ENCODE measurements at places on chromosomes 7 and 10.

GRCh38 chr10:133277993-133278576, 1.4 kb upstream of the ADAM8 start:
- DNase-seq, result no peak

- DNase-seq, result no peak
Observed at GRCh38 chr10:78007172-78007571, 22.1 kb downstream of the POLR3A start.

DNA sequence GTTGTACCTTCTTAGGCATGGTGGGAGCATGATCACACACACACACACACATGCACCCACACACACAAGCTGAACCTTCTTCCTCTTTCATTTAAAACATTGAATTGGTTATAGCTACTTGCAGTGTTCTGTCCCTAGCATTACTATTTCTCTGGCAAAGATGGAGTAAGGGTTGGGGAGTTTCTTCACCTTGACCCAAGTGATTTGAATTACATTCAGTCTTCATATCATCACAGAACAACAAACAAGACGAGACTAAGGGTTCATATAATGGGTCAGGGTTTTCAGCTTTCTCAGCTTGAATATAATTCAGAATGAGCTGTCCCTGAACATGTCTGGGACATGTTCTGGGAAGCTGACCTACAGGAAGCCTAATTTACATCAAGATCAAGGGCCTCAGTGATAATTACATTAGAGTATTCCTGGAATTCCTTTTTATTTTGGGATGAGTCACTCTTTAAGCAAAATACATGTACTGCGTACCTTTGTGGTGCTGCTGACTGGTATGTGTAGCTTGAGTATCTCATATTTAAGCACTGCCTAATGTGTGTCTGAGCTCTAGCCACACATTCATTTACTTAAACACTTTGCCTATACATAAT, 213.5 kb upstream of the TMEM229A start:
- no peak for DNase-seq

DNA sequence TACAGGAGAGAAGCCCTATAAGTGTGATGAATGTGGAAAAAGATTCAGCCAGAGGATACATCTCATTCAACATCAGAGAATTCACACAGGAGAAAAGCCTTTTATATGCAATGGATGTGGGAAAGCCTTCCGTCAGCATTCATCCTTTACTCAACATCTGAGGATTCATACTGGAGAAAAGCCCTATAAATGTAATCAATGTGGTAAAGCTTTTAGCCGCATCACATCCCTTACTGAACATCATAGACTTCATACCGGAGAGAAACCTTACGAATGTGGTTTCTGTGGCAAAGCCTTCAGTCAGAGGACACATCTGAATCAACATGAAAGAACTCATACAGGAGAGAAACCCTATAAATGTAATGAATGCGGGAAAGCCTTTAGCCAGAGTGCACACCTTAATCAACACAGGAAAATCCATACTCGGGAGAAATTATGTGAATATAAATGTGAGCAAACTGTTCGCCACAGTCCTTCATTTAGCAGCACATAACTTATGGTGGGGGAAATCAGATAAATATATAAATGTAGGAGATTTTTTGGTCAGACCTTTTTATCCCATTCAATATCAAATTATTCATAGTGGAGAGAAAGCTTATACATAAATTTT, 12.1 kb upstream of the MRPS17 start:
- DNase-seq, result no peak

DNA sequence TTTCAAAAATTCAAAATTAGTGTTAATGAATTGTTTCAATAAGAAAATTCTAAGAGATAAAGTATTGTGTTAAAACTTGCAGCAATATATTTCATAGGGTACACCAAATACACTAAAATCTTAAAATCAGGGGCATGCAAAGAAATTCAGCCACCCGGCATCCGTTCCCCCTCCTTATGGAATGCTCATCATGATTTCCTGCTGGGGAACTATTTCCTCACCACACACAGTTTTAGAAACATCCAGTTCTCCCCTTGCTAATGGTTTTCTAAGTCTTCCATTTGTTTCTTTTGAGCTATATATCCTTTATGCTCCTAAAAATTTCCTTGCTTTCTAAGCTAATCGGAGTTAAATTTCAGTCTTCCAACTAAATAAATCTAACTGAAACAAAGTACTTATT, 60.7 kb downstream of the CHCHD3 start:
- no peak for DNase-seq

- DNase-seq, result no peak
Observed at GRCh38 chr10:33722067-33722466, 387.6 kb upstream of the NRP1 start.

DNA sequence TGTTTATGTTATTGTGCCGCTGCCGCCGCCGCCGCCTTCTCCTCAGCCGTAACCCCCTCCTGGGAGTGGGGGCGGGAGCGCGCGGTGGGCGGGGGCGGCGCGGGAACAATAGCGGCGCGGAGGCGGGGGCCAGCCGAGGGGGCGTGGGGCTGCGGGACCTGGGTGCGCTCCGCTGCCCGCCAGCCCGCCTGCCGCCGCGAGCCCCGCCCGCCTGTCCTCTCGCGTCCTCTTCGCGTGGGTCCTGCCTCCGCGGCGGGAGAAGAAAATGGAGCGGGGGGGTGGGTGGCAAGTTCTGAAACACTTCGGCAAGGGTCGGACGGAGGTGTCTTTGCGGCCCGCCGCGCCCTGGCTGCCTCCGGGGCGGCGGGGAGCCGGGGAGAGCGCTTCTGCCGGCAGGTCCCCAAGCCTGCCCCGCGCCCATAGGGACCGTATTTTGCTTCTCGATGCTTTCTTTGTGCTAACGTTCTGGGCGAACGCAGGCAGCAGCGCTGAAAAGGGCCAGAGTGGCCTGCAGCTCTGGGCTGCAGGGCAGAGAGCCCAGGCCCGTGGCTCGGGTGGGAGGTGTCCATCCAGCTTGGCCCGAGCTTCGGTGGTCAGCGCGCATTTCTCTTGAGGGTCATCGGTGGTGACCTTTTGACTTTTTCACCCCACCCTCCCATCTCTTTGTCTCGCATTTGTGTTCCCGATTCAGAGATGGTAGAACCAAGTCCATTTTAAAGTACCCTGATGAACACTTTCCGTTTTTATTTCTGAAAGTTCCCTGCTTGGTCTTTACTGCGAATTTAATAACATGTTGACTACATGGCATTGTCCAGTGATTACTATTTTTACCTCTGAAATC, 613 bp downstream of the MAPK8 start:
- DNase-seq, result peak; percentile 73

GRCh38 chr10:71846816-71847215, 4.2 kb downstream of the PSAP start:
- DNase-seq, result no peak

GRCh38 chr10:130777507-130778165, 533.9 kb downstream of the TCERG1L start:
- no peak for DNase-seq

DNA sequence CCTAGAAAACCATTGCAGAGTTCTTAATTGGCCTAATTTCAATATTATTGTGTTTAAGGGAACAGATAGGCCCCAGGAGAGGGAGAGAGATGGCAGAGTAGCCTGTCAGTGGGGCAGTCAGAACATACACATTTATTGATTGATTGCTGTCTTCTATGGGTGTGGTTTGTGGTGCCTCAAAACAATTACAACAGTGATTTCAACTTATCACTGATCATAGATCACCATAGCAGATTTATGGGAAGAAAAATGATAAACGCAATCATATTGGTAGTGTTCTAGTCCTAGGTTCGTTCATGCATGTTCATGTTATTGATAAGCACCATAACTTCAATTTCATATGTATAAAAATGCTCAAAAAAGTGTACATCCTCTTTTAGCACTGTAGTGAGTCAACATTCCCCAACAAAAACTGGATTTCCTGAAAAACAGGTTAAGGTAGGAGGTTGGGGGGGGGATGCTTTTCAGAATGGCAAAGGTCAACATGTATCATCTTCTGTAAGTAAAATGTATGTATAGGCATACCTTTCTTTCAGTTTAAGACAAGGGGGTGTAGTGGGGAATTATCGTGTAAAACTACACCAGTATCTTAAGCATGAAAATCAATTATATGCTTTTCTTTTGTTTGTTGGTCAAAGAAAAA, 1.1 kb upstream of the TNKS2 start:
- peak; percentile 34 for DNase-seq

DNA sequence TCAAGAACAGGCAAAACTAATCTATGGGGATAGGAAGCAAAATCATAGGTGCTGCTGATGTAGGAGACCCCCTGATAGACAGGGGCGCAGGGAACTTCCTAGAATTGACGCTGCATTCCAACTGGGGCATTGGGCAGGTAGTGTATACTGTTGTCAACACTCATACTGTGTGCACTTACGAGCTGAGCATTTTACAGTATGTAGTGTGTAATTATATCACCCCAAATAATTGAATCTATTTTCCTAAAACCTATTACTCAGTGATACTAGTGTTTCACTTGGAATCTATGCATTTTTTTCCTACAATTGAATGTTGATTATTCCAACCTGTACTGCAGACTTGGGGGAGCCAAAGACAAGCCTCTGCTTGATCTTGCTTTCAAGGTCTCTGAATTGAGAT, 207.0 kb upstream of the PRKCQ start:
- no peak for DNase-seq

GRCh38 chr7:37482505-37482904, 33.8 kb upstream of the ELMO1 start:
- no peak for DNase-seq

DNA sequence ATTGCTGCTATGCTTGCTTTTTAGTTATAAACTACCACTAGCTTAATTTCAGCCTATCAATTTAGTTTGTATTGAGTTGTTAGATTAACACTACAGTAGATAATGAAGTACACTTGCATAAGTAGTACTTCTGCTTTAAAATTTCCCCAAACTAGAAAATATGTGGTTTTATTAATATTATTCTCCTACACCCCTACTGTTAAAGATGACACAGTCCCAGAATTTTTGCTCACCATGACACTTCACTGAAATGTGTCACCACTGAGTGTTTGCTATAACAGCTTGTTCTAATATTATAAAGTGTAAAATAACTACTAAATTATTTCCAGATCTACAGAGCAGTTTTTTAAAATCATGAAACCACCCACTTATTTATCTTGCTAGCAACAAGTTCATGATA, 31.6 kb downstream of the RHEB start:
- DNase-seq, result no peak

- no peak for DNase-seq
Observed at GRCh38 chr10:79044846-79045245, 23.9 kb upstream of the ZMIZ1 start.

- DNase-seq, result no peak
Observed at GRCh38 chr10:119761106-119761505, 35.3 kb downstream of the INPP5F start.

DNA sequence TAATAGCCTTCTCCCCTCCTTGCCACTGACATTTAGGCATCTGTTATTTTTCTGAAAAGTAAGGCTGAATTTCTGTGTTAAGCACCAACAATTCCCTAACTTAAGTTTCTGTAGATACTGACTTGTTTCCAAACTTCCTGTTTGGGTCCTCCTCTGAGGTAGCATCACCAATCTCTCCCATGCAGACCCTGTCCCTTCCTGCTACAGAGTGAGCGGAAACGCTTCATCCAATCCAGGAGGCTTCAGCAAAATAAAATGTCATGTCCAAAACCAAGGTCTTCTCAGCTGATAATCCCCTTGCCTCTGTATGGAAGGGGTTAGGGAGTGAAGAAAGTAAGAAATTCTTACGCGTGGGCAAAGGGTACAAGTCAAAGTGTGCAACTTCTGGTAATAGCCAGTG, 29.9 kb downstream of the XPNPEP1 start:
- no peak for DNase-seq

DNA sequence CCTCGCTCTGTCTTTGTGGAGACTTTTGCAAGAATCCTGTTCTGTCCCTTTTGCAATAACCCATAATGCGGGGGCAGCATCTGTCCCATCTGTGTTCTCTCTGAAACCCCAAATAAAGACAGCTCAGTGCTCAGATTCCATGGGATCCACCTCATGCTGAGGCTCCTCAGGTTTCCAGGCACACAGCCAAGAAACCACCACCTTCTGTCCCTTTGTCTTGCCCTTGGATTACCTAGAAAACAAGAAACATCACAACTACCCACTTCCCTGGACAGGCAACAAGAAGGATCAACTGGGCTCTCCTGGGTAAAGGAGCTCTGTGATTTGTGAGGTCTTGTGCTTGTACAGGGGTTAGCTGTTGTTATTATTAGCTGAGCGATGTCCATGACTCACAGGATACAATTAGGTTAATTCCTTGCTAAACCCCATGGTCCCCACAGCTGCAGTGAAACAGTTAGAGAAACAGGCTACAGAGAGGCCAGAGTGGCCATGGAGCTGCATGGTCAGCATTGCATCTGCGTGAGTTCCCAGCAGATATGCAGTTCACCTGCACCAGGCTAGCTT, 50.2 kb downstream of the CXCL12 start:
- DNase-seq, result no peak

- no peak for DNase-seq
Observed at GRCh38 chr10:129472696-129473555, 5.9 kb downstream of the MGMT start.

- no peak for DNase-seq
Observed at GRCh38 chr10:43233601-43234430, 33.0 kb downstream of the RASGEF1A start.

GRCh38 chr10:43265799-43266721, 805 bp downstream of the RASGEF1A start:
- DNase-seq, result peak; percentile 97

GRCh38 chr7:148058092-148058491, 532.5 kb upstream of the C7orf33 start:
- DNase-seq, result no peak

DNA sequence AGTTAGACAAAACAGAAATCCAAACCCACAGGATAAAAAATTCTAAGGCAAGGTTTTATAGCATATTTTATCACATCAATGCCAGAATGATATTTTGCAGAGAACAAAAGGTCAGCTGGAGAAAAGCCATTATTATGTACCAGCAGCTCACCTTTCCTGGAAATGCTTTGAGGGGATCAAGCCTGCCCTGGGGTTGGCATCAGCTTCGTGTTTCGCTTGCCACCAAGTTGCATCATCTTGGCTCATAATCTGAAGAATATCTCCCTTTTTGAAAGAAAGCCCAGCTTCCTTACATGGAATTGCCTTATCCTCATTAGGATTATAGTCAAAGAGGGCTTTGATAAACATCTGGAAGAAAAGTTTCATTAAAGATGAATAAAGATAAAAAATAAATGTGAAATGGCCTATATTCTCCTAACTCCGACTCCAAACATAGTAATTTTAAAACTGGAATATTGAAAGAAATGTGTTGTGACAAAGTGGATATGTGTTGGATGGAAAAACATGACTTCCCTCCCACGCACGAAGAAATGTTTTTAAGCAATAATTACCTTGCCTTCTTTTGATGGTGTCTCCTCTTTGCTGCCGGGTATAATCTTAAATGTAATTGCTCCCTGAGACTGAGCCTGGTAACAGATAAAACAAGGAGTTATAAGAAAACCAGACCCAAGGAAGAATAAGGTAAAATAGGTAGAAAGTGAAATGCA, 121.3 kb upstream of the ODAD2 start:
- DNase-seq, result no peak

Data from T47D (cell line).